ENCODE measurements at places on chromosomes 6 and 20.

DNA sequence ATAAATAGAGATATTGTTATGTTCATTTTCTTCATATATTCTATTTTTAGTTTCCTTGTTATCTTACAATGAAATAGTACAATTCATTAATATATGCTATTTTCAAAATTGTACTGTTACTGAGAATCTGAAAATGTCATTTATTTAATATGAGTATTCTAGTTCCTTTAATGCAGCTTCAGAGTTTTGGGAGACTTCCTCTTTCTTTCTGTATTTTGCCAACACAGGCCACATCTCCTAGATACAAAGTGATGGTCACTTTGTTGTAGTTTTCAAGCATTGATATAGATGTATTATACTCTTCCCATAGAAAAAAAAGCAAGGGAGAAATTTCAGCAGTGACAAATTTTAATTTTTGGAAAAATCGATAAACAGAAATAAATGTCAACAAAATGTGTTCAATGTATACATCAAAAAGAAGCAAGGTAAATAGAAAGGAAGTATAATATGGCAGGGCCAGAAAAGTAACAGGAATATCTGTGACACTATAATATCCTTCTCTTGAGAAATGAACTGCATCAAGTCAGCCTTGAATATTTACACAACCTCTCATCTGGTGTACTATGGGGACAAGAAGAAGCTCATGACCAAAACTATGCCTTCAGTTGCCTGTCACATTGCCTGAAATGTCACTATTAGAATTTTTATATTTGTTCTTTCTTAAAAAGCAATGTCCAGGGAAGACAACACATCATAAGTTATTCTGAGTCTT, 396.0 kb downstream of the TBC1D32 start:
- DNase-seq: no peak

DNA sequence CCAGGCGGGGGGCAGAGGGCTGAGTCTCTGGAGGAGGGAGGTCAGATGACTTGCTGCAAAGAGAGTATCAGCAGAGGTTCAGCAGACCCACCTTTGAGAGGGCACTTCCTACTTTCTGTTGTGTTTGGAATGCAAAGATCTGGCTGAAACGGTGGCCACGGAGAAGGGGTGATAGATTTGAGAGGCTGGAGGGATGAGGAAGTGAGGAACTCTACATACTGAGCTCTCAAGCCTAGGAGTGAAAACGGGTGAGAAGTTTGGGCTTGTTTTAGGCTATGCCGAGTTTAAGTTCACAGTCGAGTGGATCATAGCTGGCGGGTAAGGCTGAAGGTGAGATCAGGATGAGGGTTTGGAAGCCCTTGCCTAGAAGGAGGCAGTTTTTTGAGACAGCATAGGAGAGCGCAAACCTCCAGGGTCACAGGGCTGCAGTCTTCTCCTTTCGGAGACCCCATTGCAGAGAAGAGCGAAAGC, 477 bp upstream of the ITPA start:
- no peak for DNase-seq

DNA sequence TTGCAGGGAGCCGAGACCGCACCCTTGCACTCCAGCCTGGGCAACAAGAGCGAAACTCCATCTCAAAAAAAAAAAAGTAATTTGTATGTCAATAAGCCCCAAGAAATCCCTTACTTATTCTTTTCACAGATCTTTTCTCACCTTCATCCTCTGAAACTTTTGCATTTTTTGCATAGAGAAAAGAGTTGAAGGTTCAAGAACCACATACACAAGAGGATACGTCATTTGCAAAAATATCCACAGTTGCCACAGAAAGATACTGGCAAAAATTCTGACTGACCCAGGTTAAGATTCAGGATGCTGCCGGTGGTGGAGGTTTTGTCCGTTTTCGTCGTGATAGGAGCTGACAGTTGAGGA, 94.5 kb downstream of the ZMYND8 start:
- DNase-seq: no peak

- no peak for DNase-seq
Observed at GRCh38 chr20:52482044-52482443, 290.5 kb upstream of the ZFP64 start.

- DNase-seq: no peak
Observed at GRCh38 chr20:2252419-2252997, 43.3 kb upstream of the TGM3 start.

DNA sequence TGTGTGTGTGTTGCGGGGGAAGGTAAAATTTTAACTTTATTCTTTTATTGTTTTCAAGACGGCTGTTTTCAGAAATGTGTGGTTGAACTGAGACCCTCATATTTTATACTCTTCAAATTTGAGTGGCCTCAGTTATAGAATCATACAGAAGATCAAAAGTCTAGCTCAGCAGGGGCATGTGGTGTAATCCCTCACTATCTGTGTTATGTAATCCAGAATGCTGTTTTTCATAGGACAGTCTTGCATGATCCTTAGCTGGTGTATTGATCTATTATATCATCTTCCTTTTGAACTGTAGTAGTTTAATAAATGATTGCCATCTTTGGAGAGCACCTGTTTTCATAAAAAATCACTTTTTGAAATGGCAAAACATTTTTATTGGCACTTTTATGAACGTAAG, 1.4 kb downstream of the PLCB4 start:
- DNase-seq: no peak

DNA sequence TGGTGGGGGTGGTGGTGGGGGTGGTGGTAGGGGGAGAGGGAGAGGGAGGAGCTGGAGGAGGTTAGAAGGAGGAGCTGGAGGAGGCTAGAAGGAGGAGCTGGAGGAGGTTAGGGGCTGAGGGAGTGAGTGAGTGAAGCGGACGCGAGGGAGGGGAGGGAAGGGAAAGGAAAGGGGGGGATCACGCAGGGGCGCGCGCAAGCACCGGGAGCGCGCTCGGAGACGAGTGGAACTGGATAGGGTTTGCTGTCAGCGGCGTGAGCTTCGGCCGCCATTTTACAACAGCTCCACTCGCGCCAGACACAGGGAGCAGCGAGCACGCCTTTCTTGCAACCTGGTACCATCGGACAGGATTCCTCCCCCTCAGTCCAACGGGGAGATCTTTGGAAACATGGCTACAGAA, 90.5 kb upstream of the FERMT1 start:
- DNase-seq: no peak

DNA sequence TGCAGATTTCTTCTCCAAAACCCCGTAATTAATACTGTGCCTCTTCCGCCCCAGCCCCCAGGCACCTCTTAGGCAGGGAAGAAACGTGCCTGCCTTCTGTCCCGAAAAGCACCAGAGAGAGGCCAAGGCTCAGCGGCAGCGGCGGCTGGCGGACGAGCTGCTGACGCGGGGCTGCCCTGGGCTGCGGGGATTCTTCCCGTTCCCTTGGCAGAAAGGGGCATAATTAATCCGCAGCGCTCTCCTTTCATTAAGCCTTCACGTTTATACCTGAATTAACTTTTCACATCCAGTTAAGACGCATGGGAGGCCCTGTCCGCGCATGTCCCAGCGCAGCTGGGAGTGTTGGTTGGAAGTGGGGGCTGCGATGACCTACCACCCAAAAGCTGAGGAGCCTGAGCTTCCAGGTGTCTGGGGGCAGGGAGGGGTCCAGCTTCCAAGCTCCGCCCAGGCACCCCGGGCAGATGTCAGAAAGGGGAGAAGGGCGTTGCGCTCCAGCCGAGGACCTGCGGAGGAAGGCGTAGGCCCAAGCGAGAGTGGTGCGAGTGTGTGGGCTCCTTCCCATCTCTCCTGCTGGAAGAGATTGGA, 167.4 kb upstream of the LRFN2 start:
- DNase-seq: peak; percentile 38

- no peak for DNase-seq
Observed at GRCh38 chr20:17888044-17888443, 80.5 kb downstream of the SNX5 start.

- peak; percentile 12 for DNase-seq
Observed at GRCh38 chr6:107292715-107293271, 166.6 kb downstream of the PDSS2 start.

- peak; percentile 53 for DNase-seq
Observed at GRCh38 chr6:155190677-155191076, 73.1 kb upstream of the CLDN20 start.

DNA sequence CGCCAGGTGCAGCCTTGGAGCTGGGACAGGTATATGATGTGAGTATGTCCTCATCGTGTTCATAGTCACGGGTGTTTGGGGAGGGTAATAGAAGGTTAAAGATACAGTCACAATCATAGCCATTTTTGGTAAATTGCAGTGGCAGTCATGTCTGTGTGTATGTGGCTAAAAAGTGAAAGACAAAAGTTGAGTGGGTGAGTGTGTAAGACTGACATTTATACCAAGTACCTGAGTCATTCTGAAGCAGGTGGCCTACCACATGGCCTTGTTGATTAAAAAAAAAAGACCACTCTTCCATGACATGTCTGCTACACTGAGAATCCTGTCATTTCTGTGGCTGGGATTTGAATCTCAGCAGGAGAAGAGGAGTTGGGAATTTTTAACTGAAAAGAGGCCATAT, 181.9 kb downstream of the SCP2D1 start:
- DNase-seq: no peak

- DNase-seq: no peak
Observed at GRCh38 chr20:1335961-1336698, 7.2 kb upstream of the SDCBP2 start.

DNA sequence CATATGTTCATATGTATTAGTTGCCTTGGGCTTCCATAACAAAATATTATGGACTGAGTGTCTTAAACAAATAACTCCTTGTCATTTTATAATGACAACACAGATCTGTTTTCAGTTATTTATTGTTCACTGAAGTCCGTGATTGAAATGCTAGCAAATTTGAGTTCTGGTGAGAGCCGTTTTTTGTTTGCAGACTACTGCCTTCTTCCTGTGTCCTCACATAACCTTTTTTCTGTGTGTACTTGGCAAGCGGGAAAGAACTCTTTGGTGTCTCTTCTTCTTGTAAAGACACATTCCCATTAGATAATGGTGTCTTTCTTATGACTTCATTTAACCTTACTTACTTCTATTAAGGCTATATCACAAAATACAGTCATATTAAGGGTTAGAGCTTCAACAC, 482.9 kb upstream of the EYS start:
- no peak for DNase-seq

DNA sequence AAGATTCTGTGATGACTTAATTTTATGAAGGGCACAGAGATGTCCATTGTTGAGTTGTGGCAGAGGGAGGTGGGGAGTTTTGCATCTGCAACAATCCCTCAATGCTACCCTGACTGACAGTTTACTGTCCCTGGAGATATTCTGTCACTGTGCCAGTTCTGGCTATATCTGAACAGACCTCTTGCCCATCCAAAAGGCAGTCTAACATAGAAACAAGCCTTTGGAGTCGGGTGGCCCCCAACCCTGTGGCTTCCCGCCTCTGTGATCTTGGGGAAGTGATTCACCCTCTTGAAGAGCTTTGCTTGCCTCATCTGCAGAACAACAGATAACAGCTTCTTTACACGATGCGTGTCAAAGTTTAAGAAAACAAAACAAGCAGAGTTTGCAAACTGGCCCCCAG, 3.8 kb upstream of the E2F1 start:
- DNase-seq: no peak

DNA sequence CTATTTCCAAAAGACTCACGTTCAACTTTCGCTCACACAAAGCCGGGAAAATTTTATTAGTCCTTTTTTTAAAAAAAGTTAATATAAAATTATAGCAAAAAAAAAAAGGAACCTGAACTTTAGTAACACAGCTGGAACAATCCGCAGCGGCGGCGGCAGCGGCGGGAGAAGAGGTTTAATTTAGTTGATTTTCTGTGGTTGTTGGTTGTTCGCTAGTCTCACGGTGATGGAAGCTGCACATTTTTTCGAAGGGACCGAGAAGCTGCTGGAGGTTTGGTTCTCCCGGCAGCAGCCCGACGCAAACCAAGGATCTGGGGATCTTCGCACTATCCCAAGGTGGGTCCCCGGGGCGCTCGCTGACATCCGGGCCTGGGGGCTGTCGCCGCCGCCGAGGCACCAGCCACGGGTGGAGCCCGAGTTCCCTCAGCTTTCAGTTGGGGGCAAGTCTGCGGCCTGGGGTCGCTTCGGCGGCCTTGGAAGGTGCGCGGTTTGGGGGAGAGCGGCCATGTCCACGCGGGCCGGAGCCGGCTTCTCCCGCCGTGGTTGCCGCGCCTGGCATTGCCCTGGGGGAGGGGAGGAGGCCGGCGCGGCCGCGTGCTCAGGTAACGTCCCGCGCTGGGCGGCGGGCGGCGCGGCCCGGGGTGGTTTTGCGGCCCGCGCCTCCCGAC, 429 bp downstream of the AMD1 start:
- DNase-seq: no peak

Data from lung (tissue), 17 donors.